ENCODE measurements at places on chromosomes 13 and 19.

- peak; percentile 18 for DNase-seq
These were observed 273.5 kb downstream of the SHISA2 start for GRCh38 chr13:25778365-25778764.

GRCh38 chr13:90746230-90746629, 601.3 kb upstream of the MIR17HG start:
- no peak for DNase-seq

DNA sequence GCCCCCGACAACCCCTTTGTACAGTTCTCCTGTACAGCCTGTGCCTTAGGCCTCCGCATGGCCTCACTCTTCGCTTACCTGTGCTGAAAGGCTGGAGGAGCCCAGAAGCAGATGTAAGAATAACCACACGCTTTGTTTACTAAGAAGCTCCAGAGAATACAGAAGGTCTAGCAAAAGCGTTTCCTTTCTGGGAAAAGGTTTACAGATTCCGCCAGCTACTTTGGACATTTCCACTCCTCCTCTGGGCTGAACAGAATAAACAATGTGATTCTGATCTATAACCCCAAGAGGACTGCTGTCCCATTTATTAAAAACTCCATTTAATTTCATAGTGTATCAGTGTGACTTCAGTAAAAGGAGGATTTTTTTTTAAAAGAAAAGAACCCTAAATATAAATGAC, 339.2 kb downstream of the DNAJC15 start:
- DNase-seq, result no peak

DNA sequence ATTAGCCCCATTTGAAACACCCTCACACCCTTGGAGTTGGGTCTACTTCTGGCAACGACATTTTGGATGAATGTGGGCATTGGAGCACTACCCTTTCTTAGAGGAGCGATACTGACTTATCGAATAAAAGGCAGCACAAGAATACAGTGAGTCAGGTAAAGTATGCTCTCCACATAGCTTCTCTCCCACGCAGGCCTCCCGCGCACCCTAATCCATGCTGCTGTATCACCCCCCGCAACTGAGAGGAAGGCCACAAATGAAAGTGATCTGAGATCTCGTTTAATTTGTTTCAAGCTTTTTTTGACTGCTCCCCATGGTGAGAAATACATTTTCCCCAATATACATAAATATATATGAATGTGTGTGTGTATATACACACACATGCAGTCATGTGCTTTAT, 25.4 kb upstream of the AKAP11 start:
- no peak for DNase-seq

DNA sequence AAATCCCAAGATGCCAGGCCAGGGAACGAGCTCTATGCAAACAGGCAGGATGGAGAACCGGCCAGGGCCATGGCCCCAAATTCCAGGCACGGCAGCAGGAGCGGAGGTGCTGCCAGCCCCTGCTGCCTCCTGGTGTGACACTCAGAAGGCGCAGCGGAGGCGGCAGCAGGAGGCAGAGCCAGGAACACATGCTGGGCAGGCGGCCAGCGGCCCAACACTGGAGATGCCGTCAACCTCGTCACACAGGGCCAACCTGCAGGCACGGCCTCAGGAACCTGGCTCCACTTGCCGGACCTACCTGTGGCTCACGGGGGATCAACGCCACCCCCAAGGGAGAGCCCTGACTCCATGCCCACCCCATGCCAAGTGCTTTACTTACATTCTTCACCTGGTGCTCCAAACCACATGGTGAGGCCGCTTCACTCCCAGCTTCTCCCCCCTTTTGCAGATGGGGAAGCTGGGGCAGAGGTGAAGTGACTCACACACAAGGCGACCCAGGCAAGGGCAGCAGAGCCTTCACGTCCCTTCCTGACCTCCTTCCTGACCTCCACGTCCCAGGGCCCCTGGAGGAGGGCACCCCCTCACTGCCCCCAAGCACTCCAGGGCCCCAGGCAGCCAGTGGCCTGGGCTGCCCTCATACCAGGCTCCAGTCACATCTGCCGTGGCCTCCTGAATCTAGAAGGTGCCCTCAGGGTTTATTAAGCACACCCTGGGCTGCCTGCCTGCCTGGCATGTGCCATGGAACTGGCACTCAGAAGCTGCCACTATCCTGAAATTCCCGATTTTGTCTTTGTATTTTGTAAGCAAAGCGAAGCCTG, 43.5 kb downstream of the GGACT start:
- no peak for DNase-seq

DNA sequence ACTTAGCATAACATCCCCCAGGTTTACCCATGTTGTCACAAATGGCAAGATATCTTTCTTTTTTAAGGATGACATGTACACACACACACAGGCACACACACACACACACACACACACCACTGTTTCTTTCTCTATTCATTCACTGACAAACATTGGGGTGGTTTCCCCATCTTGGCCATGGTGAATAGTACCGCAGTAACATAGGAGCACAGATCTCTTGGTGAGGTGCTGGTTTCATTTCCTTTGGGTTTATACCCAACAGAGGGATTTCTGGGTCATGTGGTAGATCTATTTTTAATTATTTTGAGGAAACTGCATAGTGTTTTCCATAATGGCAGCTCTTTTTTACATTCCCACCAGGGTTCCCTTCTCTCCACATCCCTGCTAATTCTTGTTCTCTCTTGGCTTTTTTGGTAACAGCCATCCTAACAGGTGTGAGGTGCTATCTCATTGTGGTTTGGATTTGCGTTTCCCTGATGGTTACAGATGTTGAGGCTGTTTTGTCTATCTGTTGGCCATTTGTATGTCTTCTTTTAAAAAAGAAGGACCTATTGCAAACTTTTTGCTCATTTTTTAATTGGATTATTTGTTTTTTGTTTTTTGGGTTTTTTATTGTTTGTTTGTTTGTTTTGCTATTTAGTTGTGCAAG, 251.7 kb upstream of the IRS2 start:
- no peak for DNase-seq

DNA sequence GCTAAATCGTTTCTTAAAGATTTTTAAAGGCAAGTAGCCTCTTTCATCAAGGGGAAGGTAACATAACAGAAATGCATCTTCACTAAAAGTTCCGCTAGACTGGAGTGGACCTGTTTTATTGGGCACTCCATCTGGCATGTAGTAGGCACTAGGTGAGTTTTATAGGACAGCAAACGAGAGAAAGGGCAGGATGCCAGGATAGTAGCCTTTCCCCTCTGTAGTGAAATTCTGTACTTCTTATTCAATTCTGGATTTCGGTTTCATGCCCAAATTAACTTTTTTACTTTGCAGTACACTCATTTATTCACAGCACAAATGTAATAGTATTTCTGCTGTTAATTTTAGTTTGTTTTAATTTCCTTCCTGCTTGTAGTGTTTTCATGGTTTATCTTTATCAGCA, 45.2 kb downstream of the GPR180 start:
- no peak for DNase-seq

- DNase-seq, result peak; percentile 59
These were observed 90.2 kb downstream of the MAP4K1 start for GRCh38 chr19:38527466-38528136.

DNA sequence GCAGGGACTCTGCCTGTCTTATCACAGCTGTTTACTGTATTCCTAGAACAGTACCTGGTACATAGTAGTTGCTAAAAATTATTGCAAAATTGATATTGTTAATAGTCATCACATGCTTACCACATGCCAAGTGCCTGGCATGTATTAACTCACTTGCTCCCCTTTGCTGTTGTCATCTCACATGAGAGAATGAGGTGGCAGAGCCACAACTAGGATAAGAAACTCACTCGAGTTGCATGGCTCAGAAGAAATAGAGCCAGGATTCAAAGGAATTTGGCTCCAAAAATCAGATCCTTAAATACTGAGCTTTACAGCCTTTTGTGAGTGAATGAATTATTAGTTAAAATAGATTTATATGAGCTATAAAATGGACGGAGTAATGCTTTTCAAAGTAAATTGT, 42.6 kb downstream of the B3GLCT start:
- no peak for DNase-seq

GRCh38 chr13:73954808-73955207, 179.4 kb downstream of the KLF12 start:
- no peak for DNase-seq

GRCh38 chr19:23946569-23946968, 31.9 kb downstream of the ZNF726 start:
- no peak for DNase-seq

DNA sequence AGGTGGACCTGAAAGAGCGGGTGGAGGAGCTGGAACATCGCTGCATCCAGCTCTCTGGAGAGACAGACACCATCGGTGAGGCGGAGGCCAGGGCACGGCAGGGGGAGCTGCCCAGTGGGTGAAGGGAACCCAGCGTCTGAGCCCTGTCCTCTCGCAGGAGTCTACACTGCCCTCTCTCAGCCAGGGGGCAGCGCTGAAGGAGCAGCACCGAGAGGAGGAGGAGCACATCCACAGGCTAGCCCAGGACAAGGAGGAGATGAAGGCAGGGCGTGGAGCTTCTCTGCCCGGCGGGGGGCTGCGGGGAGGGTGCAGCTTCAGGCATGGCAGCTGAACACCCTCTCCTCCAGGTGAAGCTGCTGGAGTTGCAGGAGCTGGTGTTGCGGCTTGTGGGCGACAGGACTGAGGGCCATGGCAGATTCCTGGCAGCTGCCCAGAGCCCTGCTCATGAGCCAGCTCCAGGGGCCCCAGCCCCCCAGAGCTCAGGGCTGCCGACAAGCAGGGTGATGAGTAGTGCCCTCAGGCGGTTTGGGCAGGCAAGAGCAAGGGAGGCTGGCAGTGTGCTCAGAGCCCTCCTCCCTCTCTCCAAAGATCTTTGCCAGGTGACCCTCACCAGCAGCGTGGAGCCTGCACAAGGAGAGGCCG, 31.4 kb upstream of the ZNF492 start:
- no peak for DNase-seq

GRCh38 chr13:28755546-28755870, 36.7 kb upstream of the SLC46A3 start:
- DNase-seq, result no peak

GRCh38 chr13:111472083-111472482, 151.6 kb downstream of the TEX29 start:
- no peak for DNase-seq

GRCh38 chr19:55591555-55591954, 7.8 kb downstream of the FIZ1 start:
- DNase-seq, result peak; percentile 28

DNA sequence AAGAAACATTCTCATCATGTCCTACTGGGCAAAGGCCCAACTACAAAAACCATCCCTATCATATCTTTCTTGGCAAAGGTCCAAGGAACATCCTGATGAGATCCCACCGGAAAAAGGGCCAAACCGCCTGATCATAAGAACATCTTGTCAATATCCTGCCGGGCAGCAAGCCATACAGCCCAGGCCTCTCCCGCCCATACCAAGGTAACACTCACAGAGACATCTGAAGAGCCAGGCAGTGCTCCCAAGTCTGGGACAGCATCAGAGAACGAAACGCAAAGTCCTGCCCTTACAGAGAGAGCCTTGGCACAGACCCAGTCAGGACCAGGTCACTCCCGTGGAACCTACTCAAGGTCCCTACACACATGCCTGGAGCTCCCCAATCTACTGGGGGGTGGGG, 18.5 kb upstream of the ZNF331 start:
- DNase-seq, result no peak

- DNase-seq, result peak; percentile 60
These were observed 26.3 kb downstream of the ZNF844 start for GRCh38 chr19:12090807-12091206.

GRCh38 chr13:35675651-35676050, 199.2 kb upstream of the MAB21L1 start:
- DNase-seq, result no peak

GRCh38 chr19:5678071-5678718, 2.1 kb downstream of the MICOS13 start:
- no peak for DNase-seq

DNA sequence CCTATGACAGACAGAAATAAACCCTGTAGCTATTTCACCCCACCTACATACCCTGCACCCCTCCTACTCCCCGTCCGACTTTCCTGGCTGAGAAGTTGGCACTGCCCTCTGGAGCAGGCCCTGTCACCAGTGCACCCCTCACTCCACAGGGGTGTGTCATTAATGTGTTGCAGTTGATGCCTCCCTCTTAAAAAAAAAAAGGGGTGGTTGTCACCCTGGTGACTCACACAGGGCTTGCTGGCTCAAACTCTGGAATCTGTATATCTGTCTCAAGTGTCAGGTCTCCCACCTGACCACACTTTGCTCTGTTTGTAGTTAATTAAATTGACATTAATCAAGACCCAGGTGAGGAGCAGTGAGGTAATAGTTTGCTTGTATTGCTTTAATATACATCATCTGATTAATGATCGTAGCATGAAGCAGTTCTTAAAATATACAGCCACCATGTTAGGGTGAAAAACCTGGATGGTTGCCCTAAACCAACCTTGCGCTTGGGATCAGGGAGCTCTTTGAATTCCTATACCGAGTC, 2.0 kb upstream of the GATAD2A start:
- DNase-seq, result no peak

DNA sequence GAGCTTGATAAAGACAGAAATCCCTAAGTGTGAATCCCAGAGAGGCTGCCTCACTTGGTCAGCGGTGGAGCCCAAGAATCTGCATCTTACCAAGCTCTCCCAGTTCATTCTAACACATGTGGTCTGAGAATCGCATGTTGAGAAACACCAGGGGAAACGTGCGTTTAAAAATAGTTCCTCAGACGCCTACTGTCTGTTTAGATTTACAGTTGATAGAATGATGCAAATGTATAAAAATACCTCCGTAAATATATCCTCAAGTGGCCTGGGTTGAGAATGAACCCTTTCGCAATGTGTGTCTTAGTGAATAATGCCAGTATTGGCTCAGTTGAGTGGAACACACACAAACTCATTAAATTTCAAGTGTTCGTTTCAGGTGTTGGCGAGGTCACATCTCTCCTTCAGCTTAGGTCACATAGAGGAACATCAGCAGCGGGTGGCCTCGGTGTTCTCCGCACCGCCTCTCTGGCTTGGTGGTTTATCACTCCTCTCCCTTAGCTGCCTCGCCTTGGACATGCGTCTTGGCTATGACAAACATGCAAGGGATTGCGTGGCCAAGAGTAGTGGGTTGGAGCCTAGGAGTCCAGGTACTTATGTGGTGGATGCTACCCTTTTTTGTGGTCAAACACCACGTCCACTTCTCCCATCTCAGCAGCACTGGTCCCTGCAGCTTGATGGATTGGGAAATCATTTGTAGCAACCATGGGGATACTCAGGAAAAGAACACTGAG, 117.6 kb upstream of the SPATA13 start:
- DNase-seq, result no peak

DNA sequence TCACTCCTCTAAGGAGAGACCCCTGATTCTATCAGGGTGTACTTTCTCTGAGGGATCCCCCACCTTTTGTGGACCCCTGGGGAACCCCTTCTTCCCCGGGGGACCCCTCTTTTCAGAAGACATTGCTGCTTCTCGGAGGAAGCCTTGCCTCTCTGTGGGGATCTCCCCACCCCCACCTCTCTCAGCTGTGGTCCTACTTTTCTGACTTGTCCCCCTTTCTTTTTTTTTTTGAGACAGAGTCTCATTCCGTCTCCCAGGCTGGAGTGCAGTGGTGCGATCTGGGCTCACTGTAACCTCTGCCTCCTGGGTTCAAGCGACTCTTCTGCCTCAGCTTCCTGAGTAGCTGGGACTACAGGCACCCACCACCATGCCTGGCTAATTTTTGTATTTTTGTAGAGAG, 18.4 kb upstream of the GATAD2A start:
- no peak for DNase-seq
